ENCODE measurements at places on chromosomes 6 and 20. TPM values are rescaled to one million over a fixed set of nuclear protein-coding genes. Genes with fewer than 3 reads are reported as not detected.
A peak's percentile ranks its signal among the peaks of the same experiment; 100 is the strongest.

ZSWIM3 gene
- total RNA-seq = 6.0 TPM

TREML2 gene
- total RNA-seq = 3.5 TPM

DNA sequence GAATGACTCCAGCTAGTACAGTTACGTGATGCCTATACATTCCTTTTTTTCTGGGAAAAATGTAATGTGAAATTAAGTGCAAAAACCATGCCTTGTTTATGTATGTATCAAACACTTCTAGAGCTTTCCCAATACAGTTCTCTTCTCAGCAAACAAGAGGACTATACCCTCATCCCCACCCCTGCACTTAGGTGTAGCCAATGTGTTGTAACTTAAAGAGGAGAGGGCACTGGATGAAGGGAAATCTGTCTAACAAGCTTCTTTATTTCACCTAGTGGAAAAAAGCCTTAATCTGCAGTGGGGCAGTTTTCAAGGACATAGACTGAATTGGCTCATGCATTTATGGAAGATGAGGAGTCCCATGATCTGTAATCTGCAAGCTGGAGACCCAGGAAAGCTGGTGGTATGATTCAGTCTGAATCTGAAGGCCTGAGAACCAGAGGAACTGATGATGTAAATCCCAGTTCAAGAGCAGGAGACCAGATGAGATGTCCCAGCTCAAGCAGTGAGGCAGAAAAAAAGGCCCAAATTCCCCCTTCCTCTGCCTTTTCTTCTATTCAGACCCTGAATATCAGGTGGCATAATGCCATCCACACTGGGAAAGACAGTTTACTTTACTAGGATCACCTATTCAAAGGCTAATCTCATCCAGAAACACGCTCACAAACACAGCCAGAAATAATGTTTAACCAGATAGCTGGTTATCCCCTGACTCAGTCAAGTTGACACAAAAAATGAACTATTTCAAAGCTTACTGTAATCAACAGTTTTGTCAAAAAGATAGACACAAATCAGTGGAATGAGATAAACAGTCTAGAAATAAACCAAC, 25.8 kb upstream of the SLC17A3 start:
- DNase-seq = no peak
- H3K27me3 ChIP-seq = no peaks in the 10 kb centered on the region
- H3K27ac ChIP-seq = no peak overlapping the region
- no peak overlapping the region for H3K4me3 ChIP-seq

DNA sequence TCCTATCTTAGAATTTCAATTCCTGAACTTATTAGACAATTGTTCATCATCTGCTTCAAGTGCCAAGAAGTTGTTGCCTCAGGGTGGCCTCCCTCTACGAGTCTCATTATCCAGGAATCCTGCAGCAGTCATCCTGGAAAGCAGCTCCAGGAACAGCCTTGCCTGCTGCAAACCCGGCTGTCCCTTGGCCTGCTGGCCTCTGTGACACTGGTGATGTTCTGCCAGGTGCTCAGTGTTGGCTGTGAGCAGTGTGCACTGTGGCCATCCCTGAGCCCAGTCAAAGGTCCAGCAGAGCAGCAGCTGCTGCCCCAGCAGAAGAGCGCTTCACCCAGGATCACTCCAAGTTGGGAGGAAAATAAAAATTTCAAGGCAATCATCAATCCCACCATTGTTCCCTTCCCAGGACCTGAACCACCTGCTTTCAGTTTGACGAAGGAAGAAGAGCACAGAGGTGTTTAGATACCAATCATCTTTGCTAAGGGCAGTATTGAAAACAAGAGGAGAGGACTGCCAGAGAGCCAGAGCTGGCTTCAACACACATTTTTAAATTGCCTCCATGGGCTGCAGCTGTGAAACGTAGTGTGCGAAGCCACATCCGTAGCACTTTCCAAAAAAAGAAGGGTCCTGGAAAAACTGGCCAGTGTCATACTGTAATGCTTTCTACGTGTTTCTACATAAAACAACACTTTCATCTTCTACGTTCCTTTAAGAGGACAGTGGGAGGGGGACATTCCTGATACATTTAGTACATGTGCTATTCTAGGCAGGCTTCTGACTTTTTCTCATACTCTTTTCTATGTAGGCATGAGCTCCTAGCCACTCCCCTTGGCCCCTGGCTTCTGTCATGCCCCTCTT, 7.2 kb upstream of the FAM50B start:
- H3K27me3 ChIP-seq = peaks cover 18% of the 10 kb centered on the region
- DNase-seq = no peak
- no peak overlapping the region for H3K4me3 ChIP-seq
- no peaks in the 10 kb centered on the region for H3K36me3 ChIP-seq

DNA sequence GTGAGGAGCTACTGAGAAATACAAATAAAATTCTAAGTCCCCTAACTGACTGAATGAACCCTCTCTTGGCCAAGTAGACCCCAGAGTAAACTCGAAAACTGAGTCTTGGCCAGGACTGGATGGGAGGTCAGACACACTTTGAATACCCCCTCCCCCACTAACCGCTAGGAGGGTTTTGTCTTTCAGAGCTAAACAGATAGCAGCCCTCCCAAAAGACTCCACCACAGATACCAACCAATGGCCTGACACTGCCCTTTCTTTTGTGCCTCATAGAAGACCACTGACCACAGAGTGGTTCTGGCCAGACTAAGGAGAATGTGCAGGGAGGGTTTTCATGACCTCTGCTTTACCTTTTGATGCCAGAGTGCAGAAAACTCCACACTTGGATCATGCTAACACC, 42.1 kb downstream of the SPACA1 start:
- no peak overlapping the region for H3K27ac ChIP-seq
- no peaks in the 10 kb centered on the region for H3K36me3 ChIP-seq
- no peaks in the 10 kb centered on the region for H3K4me1 ChIP-seq
- H3K4me3 ChIP-seq = no peak overlapping the region
- DNase-seq = no peak

- H3K36me3 ChIP-seq = no peaks in the 10 kb centered on the region
- H3K4me3 ChIP-seq = peak overlapping the region; percentile 36
- no peaks in the 10 kb centered on the region for H3K27me3 ChIP-seq
- DNase-seq = peak; percentile 80
- H3K4me1 ChIP-seq = peaks cover 29% of the 10 kb centered on the region
- no peak overlapping the region for H3K27ac ChIP-seq
Observed at GRCh38 chr6:1770435-1770843, 160.7 kb downstream of the FOXC1 start.

- no peaks in the 10 kb centered on the region for H3K36me3 ChIP-seq
- DNase-seq = no peak
- peaks cover 26% of the 10 kb centered on the region for H3K27me3 ChIP-seq
- H3K27ac ChIP-seq = no peak overlapping the region
- H3K4me1 ChIP-seq = peaks cover 4% of the 10 kb centered on the region
Observed at GRCh38 chr6:105428342-105428957, 25.6 kb upstream of the PREP start.

DNA sequence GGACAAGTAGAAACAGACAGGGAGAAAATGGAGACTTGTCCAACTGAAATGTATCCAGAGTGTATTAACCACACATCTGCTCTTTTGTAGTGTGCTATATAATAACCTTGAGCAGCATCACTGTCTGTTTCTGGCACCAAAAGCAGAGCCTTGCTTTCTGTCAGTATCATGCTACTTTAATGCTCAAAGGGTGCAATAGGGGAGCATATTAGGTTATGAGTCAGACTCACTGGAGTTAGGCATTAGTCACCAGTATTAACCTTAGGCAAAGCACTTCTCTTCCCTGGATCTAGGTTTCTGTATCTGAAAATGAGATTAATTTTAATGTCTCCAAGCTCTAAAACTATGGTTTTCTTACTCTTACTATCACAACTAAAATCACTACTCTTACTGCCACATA, 280.1 kb downstream of the TFAP2B start:
- no peak overlapping the region for H3K4me3 ChIP-seq
- H3K4me1 ChIP-seq = no peaks in the 10 kb centered on the region

GRCh38 chr20:44081888-44082287, 105.1 kb downstream of the JPH2 start:
- DNase-seq = no peak
- peaks cover 21% of the 10 kb centered on the region for H3K4me1 ChIP-seq
- H3K36me3 ChIP-seq = no peaks in the 10 kb centered on the region

DNA sequence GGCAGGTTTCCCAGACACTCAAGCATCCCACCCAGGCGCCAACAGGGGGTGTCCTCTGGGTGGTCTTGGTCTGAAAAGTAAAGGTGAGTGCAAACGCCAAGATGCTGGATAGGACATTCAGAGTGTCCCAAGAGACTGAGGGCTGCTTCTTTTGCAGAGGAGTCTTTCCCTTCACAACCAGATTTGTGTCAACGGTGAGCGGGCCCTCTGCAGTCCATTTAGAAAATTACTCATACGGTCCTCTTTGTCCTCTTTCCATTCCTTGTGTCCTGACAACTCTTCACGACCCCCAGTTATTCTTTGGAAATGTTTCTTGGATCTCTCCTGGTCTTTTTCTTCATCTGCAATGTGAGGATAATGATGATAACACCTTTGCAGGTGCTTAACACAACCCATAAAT, 257.8 kb downstream of the CDC5L start:
- no peak overlapping the region for H3K27ac ChIP-seq
- no peaks in the 10 kb centered on the region for H3K27me3 ChIP-seq
- H3K36me3 ChIP-seq = no peaks in the 10 kb centered on the region
- no peak for DNase-seq
- peaks cover 23% of the 10 kb centered on the region for H3K4me1 ChIP-seq
- H3K4me3 ChIP-seq = no peak overlapping the region

Data from activated CD4-positive, alpha-beta T cell treated with anti-CD3 and anti-CD28 coated beads, Interleukin-2, amount 10 ng/mL, durations not matched to agents 24 days and 14 days (primary cell).